ENCODE measurements at places on chromosomes 6 and 20.

- DNase-seq = no peak
These were observed 1.2 kb upstream of the ZNFX1 start for GRCh38 chr20:49278818-49279676.

- no peak for DNase-seq
These were observed 12.3 kb downstream of the MYT1 start for GRCh38 chr20:64176551-64176950.

DNA sequence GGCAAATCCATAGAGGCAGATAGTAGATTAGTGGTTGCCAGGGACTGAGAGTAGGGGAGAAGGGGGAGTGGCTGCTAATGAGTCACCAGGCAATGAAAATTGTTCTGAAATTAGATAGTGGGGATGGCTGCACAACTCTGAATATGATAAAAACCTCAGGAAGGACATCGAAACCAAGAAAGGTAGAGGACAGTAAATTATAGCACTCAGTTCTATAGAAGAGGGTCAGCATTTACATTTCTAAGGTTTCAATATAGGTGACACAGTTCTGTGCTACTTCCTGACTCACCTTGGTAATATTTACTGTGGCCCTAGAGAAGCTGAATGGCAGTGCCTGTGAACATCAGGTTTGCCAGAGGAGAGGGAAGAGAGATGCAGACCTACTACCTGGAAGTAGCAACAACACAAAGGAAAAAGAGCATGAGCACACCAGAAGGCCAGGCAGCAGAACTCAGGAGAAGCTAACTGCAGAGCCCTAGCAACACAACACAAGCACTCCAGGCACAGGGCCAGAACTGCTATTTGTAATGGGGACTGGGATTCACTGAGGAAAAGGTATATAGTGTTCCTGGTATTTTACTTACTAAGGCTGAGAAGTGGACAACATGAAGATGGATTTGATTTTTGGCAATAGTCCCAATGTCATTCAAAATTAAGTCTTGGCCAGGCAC lies 75.9 kb downstream of the PLCG1 start:
- no peak for DNase-seq

DNA sequence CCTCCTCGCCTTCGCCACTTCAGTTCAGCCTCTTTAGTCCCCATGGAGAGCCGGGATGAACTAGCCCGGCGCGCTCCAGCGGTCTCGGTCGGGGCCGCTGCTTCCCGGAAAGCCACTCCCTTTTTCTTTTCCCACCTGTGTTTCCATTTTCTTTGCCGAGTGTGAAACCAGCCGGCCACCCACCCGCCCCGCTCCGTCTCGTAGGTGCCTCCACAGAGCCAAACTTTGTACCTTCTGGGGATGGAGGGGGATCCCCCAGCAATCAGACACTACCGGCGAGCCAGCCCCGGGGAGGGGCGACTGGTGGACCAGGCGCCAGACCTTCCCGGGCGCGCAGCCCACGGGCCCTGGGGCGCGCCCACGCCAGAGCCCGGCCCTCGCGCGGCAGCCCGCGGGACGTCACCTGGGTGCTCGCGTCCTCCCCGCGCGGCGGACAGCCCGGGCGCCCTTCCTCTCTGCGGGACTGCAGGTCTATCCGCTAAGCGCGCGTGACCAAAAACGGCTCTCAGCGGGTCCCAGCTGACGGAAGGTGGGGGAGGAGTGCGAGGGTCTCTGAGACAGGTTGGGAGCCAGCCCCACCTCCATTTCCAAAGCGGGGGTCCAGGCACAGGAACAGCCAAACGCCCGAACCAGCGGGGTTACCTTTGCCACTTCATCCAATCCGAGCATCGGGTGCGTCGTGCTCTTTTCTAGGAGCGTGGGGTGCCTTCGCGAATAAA lies at the start of gene MCHR2:
Gene MCHR2 (minus strand): TSS at position 691 of the 719 bp plus-strand sequence. CDS start 38,076 bp downstream, outside the sequence.
- no peak for DNase-seq

GRCh38 chr20:5842465-5842864 lies 92.3 kb downstream of the SHLD1 start:
- DNase-seq = no peak
